ENCODE measurements at places on chromosomes 4 and X.

- DNase-seq, result no peak
Observed at GRCh38 chrX:153384390-153384789, 16.8 kb downstream of the PNMA6E start.

- no peak for DNase-seq
Observed at GRCh38 chr4:145920205-145920604, 18.4 kb downstream of the ZNF827 start.

DNA sequence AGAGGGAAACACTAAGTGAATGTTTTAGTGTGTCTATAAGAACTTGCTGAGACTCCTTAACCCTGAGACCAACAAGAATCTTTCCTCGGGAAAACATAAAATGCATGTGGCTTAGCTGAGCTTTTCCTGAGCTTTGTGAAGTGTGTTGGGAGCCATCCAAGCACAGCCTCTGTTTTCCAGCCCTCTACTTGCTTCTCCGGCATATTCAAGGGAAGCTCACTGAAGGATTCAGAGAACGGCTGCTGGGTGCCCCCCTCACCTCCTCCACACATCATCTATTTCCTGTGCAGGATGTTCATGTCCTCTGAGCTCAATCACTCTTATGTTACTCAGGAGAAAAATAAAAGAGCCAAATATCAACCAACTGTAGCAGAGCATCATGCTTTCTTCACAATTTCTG, 492.1 kb downstream of the IL15 start:
- DNase-seq, result no peak

DNA sequence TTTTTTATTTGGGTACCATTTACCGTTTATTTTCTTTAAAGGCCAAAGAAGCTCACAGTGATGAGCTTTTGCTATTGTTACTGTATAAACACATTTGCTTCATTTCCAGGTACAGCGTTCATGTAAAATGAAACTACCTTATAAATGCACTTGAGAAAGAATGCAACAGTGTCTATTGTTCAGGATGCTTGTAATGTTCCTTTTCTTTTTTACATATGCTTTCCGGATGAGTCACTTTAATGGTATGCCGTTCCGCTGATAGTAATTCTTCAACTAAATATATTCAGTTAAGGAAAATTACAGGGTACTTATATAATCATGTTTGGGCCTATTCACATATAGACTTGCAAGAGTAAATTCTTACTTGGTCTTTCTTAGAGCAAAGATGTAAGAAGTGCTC, 354.9 kb downstream of the RPA4 start:
- no peak for DNase-seq

DNA sequence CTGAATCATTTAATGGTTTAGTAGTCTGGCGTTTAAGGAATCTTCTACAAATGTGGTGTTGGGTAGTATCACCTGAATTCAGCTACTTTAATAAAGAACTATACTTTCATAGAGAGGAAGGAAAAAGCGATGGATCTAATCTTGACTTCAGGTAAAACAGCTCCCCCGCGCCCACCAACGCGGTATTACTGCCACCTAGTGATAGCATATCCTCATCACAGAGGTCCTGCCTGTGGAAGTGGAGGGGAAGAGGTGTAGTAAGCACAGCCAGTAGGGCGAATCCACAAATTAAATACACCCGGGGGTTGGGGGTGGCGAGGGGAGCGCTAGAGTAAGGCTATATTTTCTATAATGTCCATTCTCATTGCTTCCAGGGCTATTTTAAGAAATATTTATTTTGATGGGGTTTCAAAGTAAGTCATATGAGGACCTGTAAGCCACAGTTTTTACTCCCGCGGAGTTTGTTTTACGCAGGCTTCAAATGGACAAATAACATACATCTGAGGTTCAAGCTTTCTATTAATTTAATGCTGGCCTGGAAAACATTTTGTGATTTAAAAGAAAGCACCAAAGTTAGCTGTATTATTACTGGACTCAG, 8.3 kb upstream of the DAPP1 start:
- DNase-seq, result peak; percentile 39

GRCh38 chrX:11341274-11342201, 48.3 kb downstream of the AMELX start:
- no peak for DNase-seq

DNA sequence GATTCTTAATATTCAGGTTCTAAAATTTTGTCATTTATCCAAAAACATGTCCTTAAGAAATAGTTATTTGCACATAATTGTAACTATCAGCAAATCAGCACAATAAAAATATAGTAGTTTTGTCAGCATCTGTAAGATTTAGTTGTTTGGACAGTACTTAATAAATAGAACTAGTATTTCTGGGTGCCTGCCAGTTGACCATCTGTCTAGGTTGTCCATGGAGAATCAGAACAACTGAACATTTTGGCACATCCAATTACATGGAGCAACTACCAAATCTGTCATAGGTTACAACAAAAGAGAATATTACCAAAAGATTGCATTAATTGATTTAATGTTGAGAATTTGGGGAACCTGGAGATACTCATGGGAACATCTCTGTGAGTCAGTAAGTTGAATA, 305.5 kb upstream of the TACR3 start:
- DNase-seq, result no peak

- DNase-seq, result no peak
Observed at GRCh38 chr4:169107528-169107927, 97.5 kb upstream of the CBR4 start.

- no peak for DNase-seq
Observed at GRCh38 chr4:52638717-52639116, 20.4 kb downstream of the USP46 start.

- DNase-seq, result no peak
Observed at GRCh38 chr4:110955748-110956147, 332.9 kb upstream of the PITX2 start.

- no peak for DNase-seq
Observed at GRCh38 chr4:48686369-48686768, 93.7 kb downstream of the FRYL start.

DNA sequence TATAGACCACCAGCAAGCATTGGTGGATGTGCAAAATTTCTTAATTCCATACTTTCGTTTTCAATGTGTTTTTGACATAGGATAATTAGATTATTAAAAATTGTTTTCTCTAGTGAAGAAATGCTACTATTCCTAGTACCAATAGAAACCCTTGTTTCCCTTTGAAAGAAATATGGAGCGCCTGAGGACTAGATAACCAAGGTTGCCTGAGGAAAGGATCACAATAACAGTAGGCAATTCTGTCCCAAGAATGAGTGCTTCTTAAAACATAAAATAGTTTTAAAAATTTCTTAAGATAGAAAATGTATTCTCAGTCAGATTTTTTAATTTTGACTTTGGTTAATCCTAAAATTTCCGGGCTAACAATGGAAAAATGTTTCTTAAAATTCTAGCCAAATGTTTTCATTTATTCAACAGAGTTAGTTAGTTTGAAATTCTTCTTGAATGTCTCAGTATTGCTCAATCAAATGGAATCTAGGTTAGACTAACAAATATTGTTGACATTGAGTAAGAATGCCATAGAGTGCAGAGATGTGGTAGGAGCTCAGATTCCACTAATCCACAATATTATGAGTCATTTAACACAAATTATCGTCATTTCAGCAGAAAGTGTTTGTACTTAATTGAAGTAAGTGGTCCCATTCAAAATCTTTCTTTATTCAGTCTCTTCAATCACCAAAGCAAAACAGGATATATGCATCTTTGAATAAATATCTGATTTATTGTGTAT, 666.0 kb downstream of the GRID2 start:
- no peak for DNase-seq

DNA sequence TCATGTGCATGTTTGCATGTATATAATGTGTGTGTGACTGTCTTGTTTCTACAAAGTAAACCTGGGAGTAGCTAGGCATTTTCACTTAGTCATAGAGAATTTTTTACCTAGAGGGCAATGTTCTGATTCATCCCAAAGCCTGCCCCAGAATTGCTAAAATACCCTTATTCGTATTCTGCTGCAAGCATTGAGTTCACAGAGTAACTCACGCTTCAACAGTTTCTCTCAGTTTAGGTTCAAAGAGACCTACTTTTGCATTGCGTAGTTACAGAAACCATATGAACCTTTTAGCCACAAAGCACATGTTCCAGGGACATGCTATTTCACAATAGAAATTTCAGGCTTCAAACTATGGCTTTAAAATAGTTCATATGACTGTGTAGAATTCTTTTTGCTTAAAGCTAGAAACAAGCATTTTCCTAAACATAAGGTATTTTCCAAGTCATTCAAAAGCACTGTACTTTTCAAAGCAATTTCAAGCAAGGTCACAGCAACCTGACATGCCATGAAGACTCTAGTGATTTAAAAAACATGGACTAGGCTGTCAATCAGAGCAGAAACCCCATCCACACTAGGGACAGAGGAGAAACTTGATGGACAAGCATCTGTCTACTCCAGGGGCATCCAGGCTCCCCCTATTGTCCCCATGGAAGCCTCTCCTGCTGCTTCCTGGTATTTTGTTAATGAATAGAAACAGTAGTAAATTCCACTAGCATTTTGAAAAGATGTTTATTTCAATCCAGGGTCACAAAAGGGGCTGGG, 81.5 kb upstream of the MAPK10 start:
- DNase-seq, result no peak

GRCh38 chr4:128853741-128854140, 44.2 kb downstream of the JADE1 start:
- DNase-seq, result no peak

- no peak for DNase-seq
Observed at GRCh38 chrX:112313201-112313600, 230.6 kb upstream of the TRPC5 start.

DNA sequence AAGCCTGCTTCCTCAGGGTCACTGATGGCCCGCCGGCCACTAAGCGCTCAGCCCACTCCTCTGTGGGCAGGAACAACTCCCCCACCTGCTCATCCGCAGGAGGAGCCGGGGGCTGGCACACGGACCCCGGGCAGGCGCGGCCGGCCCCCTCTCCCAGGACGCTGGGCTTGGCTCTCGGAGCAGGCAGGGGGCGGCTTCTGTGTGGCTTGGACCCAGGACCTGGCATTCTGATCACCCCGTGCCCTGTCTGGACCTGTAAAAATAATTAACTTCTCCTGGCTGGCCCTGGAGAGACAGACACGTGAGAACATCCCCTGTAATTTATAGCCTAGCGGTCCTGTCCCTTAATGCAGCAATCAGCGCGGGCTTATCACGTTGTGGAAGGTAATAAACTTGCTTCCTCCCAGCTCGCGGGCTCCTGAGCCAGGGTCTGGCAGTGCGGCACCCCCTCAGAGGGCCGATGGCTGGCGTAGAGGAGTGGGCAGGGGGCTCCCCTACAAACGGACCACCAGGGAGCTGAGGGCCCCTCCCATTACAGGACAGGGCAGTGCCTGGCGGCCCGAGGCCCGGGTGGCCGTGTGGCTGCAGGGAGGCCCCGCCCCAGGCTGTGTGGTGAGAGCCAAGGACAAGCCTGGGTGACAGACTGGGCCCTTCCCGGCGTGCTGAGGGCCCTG, 84.5 kb upstream of the NKX1-1 start:
- DNase-seq, result no peak

DNA sequence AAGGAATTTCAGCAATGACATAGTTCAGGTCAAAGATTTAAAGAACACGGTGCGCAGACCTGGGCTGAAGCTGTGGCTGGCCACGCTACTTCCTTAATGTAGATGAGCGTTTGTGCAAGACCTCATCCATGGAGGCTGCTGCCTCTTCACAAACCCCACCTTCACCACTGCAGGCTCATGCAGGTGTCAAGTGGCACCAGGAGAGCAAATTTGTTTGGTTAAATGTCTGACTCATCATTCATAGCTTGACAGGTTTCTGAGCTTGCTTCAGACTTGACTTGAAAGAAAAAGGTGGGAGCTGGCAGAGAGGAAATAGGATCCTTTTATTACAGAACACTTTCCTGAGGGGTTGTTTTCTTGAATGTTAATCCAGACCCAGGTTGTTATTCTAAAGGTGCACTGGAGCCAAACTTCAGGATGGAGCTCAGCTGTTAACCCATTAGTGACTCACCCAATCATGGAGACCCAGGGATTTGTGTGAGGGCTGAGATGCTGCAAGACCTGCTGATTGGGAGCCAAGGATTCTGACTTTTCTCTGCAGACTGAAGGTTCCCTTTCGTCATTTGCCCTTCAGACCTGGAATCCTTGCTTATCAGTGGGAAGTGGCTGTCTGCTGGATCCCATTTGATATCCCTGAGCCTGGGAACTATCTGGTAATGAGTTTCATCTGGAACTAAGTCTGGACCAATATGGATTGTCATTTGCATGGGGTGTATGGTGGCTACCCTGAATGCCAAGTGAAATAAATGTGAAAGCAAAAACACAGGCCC, 315.3 kb downstream of the PTTG2 start:
- DNase-seq, result no peak

DNA sequence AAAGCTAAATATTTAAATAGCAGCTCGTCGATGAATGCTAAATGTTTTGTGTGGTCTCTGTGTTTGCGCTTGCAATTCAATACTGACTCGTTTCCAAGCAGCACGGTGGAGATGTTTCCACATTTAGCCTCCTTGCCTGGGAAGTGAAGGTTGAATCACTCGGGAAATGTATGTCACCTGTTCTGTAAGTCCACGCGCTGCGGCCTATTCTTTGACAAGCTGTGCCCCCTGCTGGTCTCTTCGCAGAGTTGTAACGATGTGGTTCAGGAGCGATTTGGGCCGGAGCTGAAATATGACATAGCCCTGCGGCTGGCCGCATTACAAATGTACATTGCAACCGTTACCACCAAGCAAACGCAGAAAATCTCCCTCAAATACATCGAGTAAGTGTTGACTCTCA, 89.6 kb upstream of the PRPS2 start:
- peak; percentile 88 for DNase-seq

DNA sequence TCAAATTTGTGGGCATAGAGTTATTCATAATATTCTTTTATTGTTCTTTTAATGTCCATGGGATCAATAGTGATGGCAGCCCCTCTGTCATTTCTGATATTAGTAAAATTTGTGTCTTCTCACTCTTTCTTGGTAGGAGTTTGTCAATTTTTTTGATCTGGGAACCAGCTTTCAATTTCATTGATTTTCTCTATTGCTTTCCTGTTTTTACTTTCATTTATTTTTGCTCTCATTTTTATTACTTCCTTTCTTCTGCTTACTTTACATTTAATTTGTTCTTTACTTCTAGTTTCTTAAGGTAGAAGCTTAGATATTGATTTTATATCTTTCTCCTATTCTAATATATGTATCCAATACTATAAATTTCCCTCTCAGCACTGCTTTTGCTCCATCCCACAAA, 40.7 kb downstream of the AWAT2 start:
- no peak for DNase-seq

GRCh38 chrX:131728295-131729145, 184.6 kb downstream of the OR13H1 start:
- no peak for DNase-seq

DNA sequence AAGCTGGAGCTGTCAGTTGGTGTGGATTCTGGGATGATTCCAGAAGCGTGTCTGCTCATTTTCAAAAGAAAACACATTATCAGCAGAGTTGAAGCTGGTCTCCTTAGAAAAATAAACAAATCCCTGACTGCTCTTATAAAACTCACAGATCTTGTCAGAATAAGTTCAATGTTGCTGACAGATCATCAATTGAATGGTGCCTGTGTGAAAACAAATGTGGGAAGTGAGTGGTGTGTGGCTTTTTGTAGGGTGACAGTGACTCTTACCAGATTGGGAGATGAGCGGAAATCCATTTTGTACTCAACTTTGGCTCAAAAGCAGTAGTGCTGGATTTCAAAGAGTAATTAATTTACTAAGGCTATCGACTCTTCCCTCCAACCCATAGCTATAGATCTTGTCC, 807.8 kb downstream of the RAPGEF2 start:
- no peak for DNase-seq
